ENCODE measurements at places on chromosomes 12 and 14.

- DNase-seq, result no peak
Measured at GRCh38 chr12:40525054-40525453, 167.2 kb upstream of the CNTN1 start.

DNA sequence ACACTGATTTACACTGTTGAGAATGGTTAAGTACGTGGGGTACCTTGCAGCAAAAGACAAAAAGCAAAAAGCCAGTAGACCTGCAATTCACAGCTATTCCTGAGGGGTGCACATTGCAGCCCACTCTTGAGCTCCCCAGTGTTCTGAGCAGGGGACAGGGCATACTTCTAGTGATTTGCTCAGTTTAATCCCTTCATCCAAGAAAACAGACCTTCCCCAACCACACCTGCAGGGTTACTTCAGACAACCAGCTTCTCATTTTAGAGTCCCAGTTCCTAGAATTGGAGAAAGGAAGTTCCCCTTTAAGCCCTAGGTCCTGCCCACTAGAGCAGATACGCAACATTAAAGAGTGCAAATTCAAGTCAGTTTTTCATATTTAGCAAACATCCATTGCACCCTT, 3.6 kb upstream of the WSB2 start:
- DNase-seq, result no peak

DNA sequence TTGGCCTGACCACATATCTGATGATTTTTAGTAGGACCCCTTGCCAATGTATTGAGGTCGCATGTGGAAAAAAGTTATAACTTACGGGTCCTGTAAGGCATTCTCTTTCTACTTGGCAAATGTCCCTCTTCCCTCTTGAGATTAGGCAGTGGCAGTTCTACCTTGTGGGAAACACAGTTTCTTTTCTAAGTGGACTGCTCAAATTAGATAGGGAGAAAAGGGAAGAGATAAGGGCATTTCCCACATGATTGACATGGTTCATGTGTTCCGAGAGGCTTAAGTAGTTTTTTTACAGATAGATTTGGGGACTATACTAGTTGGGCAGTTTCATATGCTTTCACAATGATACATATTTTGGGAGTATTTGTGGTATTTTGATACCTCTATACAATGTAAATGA, 154.7 kb downstream of the FBXL14 start:
- no peak for DNase-seq

DNA sequence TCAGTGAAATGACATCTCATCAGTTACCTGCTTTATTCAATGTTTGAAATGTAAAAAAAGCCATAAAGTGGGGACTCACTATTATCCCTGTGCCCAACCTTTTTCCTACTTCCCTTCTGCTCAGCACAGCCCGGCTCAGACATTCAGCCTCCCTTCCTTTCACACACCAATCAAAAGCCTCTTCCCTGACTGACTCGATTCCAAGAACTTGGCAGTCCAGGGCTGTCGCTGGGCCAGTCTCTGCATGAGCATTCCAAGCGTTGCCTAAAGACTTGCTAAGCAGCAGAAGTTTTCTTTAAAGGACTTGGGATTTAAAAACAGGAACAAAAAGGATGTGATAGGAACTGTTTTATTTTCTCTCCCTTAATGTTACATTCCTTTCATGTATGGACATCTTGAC, 22.7 kb downstream of the ITPR2 start:
- no peak for DNase-seq

DNA sequence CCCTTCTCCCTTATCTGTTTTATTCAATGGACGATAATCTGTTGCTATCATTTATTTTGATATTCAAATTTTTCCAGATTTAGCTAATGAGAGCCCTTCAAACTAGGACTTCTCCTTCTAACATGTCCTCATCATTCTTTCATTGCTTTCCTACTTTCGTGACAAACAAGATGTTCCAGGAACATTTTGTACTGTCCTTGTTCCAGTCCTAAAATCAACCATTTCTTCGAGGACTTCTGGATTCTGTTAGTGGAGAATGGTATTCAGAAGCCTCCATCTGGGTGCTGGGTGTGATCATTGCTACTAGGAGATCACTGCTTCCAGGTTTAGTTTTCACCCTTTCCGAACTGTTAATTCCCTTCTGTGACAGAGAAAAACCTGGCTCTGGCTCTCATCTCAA, 29.5 kb upstream of the FBXO34 start:
- no peak for DNase-seq

DNA sequence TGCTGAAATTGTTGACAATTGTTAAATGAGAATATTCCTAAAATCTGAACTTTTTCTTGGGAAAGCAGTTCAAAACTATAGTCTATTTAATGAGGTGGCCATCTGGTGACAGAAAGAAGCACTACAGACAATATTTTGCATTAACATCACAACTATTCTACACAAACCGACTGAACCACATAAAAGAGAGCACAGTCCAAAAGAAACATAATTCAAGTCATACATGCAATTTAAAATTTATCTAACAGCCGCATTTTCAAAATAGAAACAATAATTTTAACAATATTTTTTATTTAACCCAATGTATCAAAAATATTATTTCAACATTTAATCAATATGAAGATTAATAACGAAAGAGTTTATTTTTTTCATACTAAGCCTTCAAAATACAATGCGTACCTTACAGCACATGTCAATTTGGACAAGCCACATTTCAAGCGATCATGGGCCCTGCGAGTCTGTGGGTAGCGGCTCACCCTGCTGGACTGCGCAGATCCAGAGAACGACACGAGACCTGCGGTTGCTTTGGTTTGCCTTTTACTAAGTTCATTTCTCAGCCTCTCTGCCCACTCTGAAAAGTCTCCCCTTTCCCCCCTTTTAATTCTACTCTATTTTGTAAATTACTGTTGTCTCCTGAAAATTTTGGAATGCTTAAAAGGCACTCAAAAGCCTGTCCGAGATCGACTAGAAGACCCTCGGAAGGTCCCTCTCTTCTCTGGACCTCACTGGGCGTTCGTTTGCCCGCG, 947 bp upstream of the LRRC9 start:
- no peak for DNase-seq

Data from activated T-cell treated with anti-CD3 and anti-CD28 coated beads for 1 hour (primary cell).